Trophoblast cell (in vitro differentiated cells and primary cell): ENCODE measurements at places on chromosomes 13 and 19.

DNA sequence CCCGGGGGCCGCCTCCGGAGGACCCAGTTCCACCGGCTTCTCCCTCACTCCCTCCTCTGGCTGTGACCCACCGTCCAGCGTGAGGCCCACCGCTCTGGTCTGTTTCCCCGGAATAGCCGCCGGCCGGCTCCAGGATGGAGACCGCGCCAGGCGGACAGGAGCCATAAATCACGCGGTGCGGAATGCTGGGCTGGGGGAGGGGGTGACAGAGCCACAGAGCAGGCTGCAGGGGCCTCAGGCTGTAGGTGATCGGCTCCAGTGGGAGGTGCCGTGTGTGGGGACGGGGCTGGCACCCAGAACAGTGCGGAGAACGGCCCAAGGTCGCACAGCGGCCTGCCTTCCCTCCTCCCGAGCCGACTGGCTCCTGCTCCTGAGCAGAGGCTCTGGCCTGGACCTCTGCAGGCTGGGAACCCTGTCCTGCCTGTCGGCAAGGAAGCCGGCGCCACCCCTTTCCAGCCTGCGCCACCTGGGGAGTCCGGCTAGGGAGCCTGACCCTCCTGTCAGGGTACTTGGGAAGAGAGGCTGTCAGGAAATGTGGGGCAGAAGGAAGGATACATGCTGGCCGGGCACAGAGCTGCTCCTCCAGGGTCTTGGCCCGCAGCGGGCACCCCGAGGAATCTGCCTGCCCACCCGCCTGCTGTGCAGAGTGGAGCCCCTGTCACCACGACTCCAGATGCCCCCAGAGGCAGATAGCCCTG is 8.3 kb downstream of the PIAS4 start:
- peaks cover 34% of the 10 kb centered on the region for H3K4me1 ChIP-seq
- peaks cover 48% of the 10 kb centered on the region for H3K36me3 ChIP-seq
- no peak for DNase-seq
- H3K27ac ChIP-seq: peak overlapping the region; percentile 79

DNA sequence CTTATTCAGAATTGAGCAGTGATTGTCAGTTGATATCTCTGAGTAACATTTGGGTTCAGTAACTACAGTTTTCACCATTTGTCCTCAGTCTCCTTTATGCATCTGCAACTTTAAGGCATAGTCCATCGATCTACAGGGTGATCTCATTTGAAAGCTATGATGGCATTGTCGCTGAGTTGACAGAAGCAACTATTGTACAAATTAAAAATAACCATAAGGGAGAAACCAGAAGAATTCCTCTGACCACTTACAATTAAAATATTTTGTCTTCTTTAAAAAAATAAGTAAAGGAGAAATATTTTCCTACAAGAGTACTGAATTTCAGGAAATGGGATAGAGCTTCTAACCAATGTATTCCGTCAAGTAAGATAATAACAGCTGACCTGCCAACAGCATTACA is 30.6 kb downstream of the RAP2A start:
- no peaks in the 10 kb centered on the region for H3K4me1 ChIP-seq
- DNase-seq: no peak
- H3K27ac ChIP-seq: no peak overlapping the region
- H3K27me3 ChIP-seq: no peaks in the 10 kb centered on the region
- H3K36me3 ChIP-seq: peaks cover 7% of the 10 kb centered on the region
- H3K4me3 ChIP-seq: no peak overlapping the region

DNA sequence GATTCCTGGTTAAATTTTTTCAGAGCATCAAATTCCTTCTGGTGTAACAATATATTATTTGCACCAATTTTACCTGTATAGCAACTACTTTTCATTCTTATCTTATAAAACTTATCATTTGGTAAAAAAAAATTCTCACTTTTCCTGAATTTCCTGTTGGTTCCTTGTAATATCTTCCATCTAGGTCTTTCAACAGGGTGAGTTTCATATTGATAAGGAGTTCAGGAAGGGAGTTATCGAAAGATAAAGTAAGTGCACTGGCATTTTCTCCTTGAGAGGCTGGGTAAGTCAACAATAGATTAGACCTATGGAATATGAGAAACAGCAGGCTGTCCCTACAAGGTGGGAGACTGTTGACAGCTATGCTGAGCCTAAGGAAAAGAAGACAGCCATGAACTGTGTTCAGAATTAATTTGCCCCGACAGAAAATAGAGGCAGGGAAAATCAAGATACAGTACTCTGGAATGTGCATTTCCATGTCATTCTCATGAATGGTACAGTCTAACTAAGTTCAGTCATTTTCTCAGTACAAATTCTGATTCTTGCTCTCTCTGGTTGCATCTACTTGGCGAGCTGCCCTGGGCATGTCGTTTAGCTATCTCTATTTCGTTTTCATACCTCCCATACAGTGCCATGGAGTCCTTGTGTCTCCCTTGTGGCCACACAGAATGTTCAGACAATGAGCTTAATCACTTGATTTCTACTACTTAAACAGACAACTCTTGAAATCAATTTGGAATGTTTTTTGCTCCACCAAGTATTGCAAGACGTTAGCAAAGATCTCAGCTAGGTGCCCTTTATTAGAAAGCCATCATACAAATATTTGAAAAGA is 9.9 kb downstream of the IGFL1 start:
- no peaks in the 10 kb centered on the region for H3K36me3 ChIP-seq
- no peak overlapping the region for H3K4me3 ChIP-seq
- no peaks in the 10 kb centered on the region for H3K27me3 ChIP-seq
- peak; percentile 19 for DNase-seq
- H3K4me1 ChIP-seq: peaks cover 2% of the 10 kb centered on the region

GRCh38 chr13:99967498-99967868 is 4.1 kb downstream of the ZIC5 start:
- peaks cover 14% of the 10 kb centered on the region for H3K4me1 ChIP-seq
- no peak overlapping the region for H3K27ac ChIP-seq
- H3K36me3 ChIP-seq: no peaks in the 10 kb centered on the region
- no peak overlapping the region for H3K4me3 ChIP-seq
- no peak for DNase-seq

DNA sequence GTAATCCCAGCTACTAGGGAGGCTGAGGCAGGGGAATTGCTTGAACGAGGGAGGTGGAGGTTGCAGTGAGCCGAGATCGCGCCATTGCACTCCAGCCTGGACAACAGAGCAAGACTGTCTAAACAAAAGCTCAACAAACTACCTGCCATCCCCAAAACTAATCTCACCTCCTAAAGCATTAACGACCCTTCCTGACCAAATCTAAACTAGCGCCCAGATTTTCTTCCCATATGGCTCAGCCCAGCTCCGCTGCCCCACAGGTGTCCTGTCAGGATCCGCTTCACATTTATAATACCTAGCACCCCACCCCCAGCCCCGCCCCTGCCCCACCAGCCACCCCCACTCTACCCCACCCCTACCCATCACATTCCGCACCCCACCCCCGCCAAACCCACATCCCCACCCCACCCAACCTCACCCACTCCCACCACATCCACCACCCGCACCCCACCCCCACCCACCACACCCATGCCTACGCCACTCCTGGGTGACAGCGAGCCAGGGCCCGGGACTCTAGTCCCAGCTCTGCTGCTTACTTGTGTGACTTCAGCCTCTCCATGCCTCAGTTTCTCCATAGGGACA is 599 bp downstream of the C19orf12 start:
- DNase-seq: no peak
- H3K4me3 ChIP-seq: peak overlapping the region; percentile 88
- H3K4me1 ChIP-seq: peaks cover 10% of the 10 kb centered on the region
- H3K27ac ChIP-seq: peak overlapping the region; percentile 49

DNA sequence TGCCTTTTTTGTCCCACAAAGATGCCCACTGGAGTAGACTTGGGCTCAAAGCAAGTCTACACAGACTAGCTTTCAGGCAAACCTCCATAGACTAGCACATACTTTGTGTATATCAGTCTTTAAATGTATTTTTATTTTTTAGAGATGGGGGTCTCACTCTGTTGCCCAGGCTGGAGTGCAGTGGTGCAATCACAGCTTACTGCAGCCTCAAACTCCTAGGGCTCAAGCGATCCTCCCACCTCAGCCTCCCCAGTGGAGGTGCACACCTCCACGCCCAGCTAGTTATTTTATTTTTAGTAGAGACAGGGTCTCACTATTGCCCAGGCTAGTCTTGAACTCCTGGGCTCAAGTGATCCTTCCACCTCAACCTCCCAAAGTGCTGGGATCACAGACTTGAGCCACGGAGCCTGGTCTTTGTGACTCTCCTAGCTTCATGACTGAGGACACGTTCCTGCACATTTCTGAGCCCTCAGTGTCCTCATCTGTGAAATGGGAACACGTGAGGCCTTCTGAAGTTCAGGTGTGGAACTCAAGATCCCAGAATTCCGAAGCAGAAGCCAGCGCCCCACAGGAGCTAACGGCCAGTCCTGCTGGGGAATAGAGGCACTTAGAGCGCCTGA is 5.1 kb upstream of the TPM4 start:
- no peak for DNase-seq
- H3K27ac ChIP-seq: no peak overlapping the region
- no peak overlapping the region for H3K4me3 ChIP-seq
- H3K27me3 ChIP-seq: no peaks in the 10 kb centered on the region

DNA sequence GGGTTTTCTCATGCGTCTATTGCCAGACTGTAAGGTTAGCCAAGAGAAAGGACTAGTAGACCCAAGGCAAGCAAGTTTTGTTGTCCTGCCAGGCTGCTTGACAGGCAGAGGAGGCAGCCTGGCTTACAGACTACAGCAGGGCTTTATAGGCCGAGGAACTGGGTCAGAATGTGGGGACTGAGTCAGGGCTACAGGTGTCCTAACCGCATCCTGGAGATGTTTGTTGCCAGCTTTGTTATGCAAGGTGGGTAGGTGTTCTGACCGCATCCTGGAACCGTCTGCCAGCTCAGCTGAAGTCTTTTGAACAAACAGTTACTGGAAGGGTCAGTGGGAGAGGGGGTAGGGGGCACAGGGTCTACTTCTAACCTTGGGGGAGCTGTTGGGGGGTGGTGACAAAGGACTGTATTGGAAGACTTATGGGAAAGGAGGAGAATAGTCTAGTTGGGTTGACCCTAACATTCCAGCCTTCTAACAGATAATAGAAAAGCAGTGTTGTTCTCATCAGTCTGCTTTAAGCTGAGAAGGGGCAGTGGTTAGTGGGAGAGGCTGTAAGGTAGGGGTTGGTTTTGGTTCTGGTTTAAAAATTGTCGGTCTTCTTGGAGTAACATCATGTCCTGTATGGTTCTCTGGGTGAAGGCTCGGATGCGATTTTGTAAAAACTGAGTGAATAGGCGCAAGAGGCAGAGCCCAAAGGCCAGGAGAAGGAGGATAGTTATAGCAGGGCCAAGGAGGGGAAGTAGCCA is 913.8 kb upstream of the SLITRK5 start:
- H3K4me1 ChIP-seq: peaks cover 2% of the 10 kb centered on the region
- H3K27me3 ChIP-seq: no peaks in the 10 kb centered on the region
- H3K36me3 ChIP-seq: no peaks in the 10 kb centered on the region
- H3K27ac ChIP-seq: no peak overlapping the region
- no peak overlapping the region for H3K4me3 ChIP-seq

DNA sequence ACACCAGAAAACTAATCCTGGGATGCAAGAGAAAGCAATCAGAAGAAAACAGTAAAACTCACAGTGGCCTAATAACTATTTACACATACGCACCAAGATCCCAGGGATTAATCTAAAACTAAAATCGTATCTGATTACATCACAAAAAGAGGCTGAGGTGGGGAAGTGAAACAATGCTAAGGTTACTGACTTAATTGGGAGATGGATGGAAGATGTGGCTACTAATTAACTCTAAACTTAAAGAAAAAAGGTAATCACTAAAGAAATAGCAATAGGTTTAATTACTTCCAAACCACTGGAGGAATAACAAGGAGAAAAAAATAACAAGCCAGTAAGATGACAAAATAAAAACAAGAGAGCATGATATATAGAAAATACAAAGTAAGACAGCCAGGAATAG is 50.4 kb downstream of the NUFIP1 start:
- H3K4me3 ChIP-seq: no peak overlapping the region
- no peak overlapping the region for H3K27ac ChIP-seq
- no peaks in the 10 kb centered on the region for H3K27me3 ChIP-seq

DNA sequence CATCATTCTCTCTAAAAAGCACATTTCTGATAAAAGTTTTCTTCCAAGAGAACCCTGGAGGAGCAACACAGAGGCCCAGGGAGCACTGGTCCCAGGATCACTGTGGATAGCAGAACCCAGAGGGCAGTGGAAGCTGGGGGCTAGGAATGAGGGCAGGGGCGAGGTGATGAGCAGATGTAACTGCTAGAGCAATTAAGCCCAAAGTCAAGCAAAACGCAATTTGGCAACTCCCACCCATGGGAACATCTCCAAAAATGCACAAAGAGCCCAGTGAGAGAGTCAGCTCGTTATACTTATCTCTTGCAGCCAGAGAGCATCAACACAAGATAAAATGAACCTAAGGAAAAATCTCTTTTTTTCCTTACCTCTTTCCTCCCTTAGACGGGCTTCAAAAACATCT is 284.2 kb downstream of the TBC1D4 start:
- H3K27me3 ChIP-seq: no peaks in the 10 kb centered on the region
- H3K4me3 ChIP-seq: no peak overlapping the region
- H3K36me3 ChIP-seq: no peaks in the 10 kb centered on the region
- no peak overlapping the region for H3K27ac ChIP-seq

DNA sequence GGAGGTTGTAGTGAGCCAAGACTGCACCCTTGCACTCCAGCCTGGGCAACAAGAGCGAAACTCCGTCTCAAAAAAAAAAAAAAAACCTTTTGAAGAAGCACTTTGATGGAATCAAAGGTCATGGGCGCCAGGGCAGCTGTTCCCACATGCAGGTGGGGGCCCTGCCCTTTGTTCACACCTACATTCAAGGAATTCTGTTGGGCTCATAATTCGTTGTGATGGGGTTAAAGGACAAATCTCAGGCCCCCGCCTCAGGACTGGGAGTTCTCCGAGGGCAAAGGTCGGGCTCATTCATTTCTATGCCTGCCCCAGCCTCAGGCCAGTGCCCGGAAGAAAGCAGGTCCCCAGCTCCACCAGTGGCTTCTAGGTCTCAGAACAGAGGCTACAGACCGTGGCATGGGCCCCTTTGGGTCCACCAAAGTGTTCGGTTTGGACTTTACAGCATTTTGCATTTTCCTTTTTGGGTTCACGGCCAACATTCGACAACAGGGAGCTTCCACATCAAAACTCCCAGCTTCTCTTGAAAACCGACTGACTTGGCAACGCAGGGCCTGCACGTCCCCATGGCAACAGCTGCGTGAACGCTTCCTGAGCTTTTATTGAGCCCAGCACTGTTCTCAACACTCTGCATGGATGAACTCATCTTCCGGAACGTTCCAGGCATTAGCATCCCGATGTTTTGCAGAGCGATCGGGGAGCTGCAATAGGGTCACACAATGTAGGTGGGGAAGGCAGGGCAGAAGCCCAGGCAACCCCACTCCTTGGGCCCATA is 10.1 kb upstream of the GTF2F1 start:
- H3K36me3 ChIP-seq: no peaks in the 10 kb centered on the region
- no peak overlapping the region for H3K27ac ChIP-seq
- no peak overlapping the region for H3K4me3 ChIP-seq
- DNase-seq: no peak
- H3K4me1 ChIP-seq: no peaks in the 10 kb centered on the region

DNA sequence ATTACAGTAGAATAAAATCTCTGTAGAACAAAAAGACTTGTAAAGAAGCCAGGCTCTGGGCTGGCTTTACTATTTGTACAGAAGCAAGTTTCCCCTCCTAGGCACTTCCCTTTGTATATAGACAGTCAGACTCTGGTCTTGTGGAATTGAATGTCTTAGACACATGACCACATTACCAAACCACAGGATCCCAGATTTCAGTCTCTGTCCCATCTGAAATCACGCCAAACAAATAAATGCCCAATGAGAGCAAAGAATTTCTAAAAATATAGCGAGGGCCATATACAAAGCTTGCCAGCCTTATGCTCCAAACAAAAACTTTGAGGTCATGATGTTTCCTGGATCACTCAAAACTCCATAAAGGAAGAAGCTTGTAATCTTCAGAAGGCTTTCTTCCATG is 23.9 kb downstream of the CCDC70 start:
- H3K36me3 ChIP-seq: no peaks in the 10 kb centered on the region
- no peaks in the 10 kb centered on the region for H3K4me1 ChIP-seq
- no peaks in the 10 kb centered on the region for H3K27me3 ChIP-seq
